ENCODE measurements at places on chromosomes 7 and 10.

DNA sequence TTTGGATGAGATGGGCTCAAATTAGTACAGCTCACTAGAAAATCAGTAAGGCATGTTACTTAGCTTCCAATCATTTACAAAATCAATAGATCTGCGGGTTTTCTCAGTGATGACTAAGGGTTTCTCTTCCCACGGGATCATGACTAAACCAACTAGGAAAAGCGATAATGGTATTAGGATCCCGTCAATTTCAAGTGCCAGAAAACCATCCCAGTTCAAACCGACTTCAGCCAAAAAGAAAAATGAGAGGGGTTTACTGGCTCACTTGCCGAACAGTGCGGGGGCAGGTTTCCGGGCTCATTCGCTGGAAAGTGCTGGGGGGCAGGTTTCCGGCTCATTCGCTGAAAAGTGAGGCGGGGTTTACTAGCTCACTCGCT lies 62.1 kb upstream of the LYZL2 start:
- peak; percentile 93 for DNase-seq

- no peak for DNase-seq
Observed at GRCh38 chr7:3730276-3730675, 429.2 kb downstream of the SDK1 start.

- DNase-seq: no peak
Observed at GRCh38 chr7:91789558-91789957, 90.9 kb downstream of the MTERF1 start.

- DNase-seq: peak; percentile 99
Observed at GRCh38 chr10:90930971-90931871, 10.3 kb upstream of the ANKRD1 start.

GRCh38 chr7:42151309-42151708 lies 85.7 kb downstream of the GLI3 start:
- no peak for DNase-seq

DNA sequence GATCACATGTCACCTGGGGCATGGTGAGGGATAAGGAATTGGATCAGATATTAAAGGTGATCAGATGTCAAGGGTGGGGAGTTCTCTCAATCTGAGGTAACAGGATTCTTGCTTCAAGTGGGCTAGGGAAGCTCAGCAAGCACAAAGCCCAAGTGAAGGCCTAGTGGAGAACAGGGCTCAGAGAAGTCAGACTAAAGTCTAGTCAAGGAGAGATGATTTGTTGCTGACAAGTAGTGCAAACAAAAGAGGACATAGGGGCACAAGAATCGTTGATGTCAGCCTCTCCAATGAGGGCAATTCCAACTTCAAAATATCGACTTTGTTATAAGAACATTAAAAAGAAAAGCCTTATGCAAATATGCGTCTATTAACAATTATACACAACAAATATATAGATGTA lies 852.8 kb upstream of the CELF2 start:
- DNase-seq: no peak

DNA sequence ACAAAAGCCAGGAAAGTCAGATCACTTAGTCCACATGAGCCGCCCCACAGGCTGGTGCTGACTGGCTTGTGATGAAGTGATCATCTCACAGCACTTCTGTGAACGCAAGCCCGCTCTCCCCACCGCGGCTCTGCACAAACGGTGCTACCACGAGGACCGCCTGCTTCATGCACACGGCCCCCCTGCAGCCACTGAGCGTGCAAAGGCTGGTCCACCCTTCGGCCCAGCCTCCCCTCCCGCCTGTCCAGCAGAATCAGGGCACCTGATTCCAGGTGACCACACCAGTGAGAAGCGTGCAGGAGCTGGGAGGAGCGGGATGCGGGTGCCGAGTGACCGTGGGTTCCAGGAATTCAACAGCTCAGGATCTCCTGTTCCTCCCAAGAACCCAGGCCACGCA lies 32.2 kb downstream of the MAD1L1 start:
- DNase-seq: no peak

GRCh38 chr10:43006490-43006889 lies 70.4 kb upstream of the RET start:
- DNase-seq: no peak

DNA sequence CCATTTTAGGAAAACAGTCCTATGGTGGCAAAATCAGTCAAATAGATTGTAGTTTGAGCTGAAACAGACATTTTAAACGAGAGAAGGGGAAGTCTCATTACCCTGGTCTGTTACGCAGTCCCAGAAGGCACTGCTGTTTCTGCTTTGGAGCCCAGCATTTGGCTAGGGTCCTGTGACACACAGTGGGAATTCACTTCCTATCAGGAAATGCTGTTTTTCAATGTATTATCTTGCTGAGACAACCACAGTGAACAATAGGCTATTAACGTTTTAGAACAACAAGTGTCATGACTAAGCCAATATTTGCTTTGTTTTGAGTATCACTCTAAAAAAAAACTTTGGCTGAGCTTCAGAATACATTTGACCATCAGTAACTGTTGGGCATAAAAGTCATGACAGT lies 74.1 kb downstream of the ADD3 start:
- DNase-seq: peak; percentile 11

DNA sequence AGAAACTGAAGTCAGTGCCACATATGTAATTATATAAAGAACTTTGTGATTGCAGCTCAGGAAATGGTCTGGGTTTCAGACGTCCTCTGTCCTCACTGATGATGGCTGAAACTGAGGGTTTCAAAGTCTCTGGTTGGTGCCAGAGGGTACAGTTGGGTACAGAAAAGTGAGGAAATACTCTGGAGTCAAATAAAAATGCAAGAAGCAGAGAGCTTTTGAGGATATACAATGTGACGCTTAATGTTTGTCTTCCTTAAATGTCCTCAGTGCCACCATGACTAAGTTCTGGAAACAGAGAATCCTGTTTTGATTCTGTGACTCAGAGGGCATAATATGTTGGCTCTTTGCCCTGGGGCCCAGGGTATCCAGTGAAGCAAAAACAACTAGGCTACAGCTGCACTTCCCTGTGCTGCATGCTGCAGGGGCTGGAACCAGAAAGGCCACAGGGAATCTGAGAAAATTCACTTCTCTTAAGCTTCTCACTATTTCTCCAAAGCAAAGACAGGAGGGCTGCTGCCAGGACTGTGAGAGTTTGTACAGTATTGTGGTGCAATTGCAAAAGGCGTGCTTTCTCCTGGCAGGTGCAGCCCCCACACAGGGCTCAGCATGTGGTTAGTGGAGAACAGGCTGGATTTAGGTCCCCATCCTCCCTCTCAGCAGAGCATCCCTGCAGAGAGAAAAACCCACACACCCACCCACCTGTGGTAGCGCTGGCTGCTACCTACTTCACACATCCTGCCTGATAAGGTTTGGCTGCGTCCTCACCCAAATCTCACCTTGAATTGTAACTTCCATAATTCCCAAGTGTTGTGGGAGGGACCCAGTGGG lies 169.5 kb upstream of the SVIL start:
- DNase-seq: peak; percentile 96

- DNase-seq: no peak
Observed at GRCh38 chr10:5523796-5524574, 776 bp upstream of the CALML3 start.

GRCh38 chr7:130939321-130940095 lies 205.5 kb upstream of the KLF14 start:
- no peak for DNase-seq

GRCh38 chr10:98664329-98665042 lies 217.8 kb upstream of the HPS1 start:
- DNase-seq: peak; percentile 28

- no peak for DNase-seq
Observed at GRCh38 chr10:89526358-89526757, 9.0 kb downstream of the SLC16A12 start.

GRCh38 chr7:83738291-83738835 lies 89.4 kb upstream of the SEMA3E start:
- DNase-seq: no peak

GRCh38 chr10:96765406-96766240 lies 45.3 kb upstream of the PIK3AP1 start:
- DNase-seq: peak; percentile 40

DNA sequence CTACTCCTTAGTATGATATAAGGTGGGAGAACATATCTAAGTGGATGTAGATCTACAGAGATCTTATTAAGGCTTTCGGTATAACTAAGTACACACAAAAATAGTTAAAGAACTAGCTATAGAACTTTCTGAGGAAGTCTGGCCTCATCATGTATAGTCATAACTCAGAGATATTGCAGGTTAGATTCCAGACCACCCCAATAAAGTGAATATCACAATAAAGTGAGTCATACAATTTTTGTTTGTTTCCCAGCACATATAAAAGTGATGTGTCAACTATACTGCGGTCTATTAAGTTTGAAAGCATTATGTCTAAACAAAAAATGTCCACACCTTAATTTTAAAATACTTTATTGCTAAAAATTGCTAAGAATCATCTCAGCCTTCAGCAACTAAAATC lies 24.7 kb upstream of the SEMA3A start:
- no peak for DNase-seq

- DNase-seq: peak; percentile 50
Observed at GRCh38 chr10:124032971-124033886, 60.2 kb downstream of the CHST15 start.

DNA sequence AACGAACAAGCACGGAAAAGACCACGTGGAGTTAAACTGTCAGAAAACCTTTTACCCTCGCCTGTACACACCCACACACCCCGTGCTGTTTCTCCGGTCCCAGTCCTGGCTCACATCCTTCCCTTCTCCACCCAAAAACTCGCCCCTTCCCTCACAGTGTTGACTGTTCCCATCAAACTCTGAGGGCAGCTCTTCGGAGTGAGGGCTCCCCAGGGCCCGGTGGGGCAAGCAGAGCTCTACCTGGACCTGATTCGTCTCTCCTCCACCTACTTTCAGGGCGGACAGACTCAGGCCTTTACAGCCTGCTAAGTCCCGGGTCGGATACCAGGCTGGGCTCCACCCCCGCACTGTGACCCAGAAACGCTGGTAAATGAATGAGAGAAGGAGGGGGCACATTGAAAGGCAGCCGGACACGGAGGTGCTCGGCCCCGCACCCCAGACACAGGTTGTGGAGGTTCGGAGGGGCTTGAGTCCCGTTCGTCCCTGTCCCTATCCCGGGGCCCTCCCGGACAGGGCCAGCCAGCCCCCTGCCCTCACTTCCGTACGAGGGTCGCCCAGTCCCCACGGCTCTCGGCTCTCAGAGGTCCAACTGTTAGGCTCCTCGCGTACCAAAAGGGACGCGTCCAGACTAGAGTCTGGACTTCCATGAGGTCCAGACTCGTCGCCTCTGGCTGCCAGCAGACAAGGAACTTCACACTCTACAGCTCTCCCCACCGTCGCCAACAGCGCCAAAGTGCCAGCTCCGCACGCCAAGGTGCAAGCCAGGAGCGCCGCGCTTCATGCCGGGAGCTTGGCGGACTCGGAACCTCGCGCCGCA lies 31.7 kb upstream of the ASL start:
- DNase-seq: peak; percentile 34

Measured in fibroblast of skin of scalp (primary cell).